ENCODE measurements at places on chromosomes 7 and 10. TPM values are rescaled to one million over a fixed set of nuclear protein-coding genes. Genes with fewer than 3 reads are reported as not detected.

Gene C7orf57
- total RNA-seq = not detected

Gene OR9A2
- not detected for total RNA-seq

Gene CPN1
- not detected for total RNA-seq

Gene CTAGE8
- total RNA-seq = not detected

Gene DENND2A
- 4.8 TPM for total RNA-seq

Gene CACNB2
- 0.20 TPM for total RNA-seq

Gene ZNF503
- 19.7 TPM for total RNA-seq

Gene VOPP1
- total RNA-seq = 100 TPM

Gene HMX3
- total RNA-seq = not detected

Gene DNAAF5
- total RNA-seq = 24.1 TPM

Gene MBL2
- total RNA-seq = not detected

Gene PRSS37
- total RNA-seq = not detected

Gene EVX1
- not detected for total RNA-seq

Gene CLCN1
- total RNA-seq = 0.07 TPM

Gene NKX1-2
- total RNA-seq = not detected

Gene CLRN3
- not detected for total RNA-seq
